ENCODE measurements at places on chromosomes 6 and 20.

DNA sequence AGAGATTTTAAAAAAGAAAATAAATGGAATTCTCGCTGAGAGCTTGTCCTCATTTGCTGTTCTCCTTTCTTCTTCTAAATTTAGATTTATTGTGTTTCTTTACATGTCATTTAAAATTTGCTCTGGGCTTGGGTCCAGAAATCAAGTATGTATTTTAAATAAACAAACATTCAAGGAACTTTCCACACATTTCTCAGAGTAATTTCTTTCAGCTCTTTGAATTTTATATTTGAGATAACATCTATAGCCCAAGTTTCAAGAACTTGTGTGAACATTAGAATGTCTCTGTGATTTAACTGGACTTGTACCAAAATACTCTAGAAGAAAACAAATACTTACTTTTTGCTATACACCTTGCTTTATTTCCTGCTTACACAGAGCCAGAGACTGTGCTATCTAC, 192.3 kb downstream of the TMEM200A start:
- DNase-seq, result no peak

DNA sequence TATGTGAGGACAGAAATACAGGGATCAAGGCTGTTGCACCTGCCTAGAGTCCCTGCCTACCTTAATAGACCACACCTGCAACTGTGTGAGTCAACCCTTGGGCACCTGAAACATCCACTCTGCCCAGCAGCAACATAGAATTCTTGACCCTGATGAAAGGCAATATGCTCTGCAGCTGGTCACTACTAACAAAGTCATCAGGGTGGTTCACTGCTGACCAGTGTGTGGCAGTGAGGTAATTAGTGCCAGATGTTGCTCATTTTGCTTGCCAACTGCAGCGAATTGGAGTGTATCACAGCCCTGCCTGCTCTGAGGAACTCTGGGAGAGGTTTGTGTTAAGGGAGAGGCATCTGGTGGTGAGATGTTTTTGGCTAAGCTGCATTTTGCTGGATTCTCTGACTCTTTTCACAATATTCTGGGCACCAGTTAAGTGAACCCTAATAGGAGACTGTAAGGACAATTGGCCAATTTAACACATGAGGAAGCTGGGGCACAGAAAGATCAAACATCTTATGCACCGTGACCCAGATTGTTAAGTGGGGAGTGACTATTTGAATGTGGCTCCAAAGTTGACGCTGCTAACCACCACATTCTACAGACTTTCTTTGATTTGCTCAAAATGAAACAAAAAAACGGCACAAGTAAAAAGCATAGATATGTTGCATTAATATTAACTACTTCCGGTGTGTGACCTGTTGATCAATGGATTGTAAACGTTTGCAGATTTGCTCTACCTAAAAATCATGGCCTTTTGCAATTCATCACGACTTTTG, 61.9 kb upstream of the OPRM1 start:
- DNase-seq, result no peak

GRCh38 chr6:157677235-157677634, 145.8 kb upstream of the SNX9 start:
- DNase-seq, result no peak

DNA sequence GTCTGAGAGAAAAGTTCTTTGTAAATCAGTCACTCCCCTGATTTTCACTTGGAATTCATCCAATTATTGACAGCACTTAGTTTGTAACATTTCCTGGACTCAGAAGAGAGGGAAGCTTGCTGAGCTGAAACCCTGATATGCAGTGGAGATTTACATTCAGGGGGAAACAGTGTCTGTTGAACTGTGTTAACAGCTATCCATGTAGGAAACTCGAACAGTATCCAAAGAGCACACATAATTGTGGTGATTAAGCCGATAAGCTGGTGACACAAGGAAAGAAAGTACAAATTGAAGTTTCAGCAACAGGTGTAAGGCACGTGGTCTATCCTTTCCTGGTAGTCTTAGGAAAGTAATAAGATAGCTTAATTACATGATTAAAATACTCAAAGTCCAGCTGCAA, 78.1 kb upstream of the FLRT3 start:
- DNase-seq, result no peak

DNA sequence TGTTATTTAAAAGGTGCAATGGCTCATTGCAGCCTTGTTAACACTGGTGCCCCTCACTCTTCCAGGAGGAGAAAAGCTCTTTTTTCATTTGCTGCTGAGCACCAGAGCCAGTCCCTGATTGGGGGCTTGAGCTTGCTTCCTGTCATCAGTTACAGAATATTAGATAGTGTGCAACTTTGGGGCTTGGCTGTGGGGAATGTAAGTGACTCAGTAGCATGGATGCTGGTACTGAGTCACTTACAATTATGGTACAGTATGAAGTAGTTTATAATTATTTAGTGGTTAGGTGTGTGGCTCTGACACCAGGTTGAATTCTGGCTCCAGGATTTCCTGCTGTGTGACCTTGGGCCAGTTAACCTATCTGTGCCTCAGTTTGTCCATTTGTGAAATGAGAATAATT, 37.6 kb downstream of the ANKS1A start:
- no peak for DNase-seq

DNA sequence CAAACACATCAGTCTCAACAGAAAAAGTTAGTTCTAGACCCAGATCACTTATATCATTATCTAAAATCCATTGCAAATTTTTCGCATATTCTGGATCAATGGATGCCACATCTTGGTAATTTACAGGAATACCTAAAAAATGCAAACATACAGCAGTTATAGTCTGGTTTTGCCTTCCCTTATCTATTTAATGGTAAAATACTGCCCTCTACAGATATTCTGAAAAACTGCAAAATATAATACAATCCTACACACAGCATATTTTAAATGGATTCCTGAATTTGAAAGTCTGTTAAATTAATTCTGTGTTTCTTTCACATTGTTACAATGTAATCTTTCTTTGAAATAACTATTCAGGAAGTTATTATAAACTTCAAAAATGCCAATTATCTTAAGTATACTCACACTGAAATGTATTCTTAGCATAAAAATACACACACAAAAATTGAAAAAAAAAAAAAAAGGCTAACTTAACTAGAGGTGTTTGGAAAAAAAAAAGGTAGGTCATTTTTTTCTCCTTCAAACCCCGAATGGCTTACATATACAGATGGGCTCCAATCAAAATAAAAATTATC, 88.4 kb downstream of the HACE1 start:
- peak; percentile 14 for DNase-seq

DNA sequence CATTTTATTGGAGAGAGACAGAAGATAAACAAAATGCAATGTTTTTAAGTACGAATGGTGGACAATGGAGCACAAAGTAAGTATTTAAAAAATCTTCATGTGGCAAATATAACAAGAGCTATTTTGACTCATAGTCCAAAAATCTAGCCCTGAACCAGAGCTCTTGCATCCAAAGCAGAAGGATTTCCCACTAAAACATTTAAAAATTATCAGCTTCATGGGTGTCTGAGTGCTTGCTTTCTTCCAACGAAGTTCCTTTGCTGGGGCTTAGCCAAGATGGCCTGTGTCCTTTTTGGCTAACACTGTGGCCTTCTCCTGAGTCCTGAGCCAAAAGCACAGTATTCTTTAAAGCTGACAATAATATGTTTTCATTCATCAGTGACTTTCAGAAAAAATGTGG, 161.7 kb downstream of the RIMS1 start:
- no peak for DNase-seq

DNA sequence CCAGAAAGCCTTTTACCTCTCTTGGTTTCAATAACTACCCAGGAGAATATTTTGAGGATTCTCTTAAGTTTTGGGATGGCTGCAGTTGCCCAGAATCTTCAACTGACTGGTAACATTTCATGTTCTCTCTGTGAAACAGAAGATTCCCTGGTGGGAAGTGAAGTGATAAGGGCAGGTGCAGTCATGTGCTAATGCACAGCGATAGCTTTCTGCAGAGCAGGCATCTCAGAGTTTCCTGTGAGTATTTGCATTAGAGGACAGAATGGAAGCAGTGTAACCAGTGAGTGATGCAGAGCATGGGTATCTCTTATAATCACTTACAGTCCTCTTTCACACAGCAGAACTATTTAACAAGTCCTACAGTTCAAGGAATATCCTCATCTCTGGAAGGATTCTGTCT, 76.1 kb downstream of the HCRTR2 start:
- DNase-seq, result no peak

GRCh38 chr6:41037107-41037900, 1.7 kb downstream of the UNC5CL start:
- DNase-seq, result no peak

- no peak for DNase-seq
Observed at GRCh38 chr6:52617087-52617486, 40.2 kb upstream of the TRAM2 start.

- peak; percentile 42 for DNase-seq
Observed at GRCh38 chr6:4973982-4974745, 29.7 kb downstream of the RPP40 start.

DNA sequence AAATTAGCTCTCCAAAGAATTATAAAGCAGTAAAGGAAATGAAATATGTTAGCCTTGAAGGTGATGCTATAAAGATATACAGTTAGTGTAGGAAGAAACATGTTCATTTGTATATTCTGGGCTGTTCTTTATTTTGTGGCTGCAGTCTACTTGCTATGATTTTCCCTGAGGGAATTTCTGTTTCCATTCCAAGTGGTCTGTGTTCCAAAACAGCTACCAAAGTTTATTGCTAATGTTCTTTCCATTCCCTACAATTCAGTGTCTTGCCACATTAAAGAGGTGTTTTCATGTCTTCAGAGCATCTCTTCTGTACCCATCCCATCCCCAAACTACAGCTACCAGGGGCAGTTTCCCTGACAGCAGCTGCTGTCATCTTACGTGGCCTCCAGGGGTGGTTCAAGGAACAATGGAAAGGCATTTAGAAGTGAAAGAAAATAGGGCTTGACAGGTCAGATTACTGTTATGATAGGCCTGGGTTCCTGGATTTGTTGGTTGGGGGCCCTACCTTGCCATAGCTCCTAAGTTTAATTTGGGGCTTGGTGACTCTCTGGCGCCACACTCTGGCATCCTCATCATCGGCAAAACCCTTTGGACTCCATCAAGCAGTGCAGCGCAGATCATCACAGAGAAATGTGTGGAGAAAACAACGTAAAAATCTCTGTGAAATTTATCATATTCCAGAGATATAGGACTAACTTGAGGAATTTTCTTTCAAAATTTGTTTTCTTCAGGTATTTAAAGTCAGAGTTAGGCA, 33.8 kb upstream of the AIG1 start:
- peak; percentile 39 for DNase-seq

DNA sequence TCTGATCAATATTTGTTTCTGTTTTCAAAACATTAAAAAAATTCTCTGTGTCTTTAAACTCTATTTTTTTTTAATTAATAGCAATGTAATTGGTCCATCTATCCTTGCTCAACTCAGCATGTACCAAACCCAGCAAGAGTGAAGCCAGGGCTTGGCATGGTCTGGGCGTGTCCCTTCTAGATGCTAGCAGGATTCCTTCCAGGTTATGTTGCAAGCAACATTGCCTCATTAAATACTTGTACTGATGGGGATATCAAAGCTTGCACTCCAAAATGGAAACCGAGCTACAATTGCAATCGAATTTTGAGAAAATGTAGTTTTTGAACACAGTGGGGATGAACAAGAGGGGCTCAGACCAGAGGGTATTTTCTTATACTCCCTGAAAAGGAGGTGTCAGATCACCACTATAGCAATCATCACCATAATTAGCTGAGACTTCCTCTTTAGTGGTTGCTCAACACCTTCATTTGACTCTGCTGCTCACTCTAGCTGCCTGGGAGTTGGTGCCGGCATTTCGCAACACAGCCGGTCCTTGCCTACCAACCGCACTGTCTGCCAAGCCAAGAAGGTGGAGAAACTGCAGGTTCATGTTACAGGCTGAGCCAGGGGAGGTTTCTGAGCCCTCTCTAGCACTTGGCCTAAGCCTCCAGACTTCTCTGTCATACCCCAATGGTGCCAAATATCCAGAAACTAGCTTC, 67.8 kb upstream of the RALGAPA2 start:
- DNase-seq, result no peak

DNA sequence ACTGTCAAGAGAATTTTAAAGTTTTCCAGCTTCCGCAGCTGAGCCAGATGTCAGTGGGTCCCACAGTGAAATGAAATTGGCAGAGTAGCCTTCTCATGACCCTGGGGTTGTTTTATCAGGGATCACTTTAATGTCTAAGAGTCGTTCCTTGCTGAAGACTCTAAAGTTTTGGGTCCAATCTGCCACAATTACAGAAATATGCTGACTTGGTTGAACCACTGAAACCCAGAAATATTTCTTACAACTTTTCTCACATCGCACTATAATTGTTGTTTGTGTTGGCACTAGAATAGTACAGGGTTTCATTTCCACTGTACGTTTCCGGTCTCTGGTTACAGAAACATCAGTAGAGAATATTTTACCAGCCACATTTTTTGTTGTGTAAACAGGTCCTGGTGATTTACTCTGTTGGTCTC, 109.0 kb downstream of the HMGCLL1 start:
- no peak for DNase-seq

DNA sequence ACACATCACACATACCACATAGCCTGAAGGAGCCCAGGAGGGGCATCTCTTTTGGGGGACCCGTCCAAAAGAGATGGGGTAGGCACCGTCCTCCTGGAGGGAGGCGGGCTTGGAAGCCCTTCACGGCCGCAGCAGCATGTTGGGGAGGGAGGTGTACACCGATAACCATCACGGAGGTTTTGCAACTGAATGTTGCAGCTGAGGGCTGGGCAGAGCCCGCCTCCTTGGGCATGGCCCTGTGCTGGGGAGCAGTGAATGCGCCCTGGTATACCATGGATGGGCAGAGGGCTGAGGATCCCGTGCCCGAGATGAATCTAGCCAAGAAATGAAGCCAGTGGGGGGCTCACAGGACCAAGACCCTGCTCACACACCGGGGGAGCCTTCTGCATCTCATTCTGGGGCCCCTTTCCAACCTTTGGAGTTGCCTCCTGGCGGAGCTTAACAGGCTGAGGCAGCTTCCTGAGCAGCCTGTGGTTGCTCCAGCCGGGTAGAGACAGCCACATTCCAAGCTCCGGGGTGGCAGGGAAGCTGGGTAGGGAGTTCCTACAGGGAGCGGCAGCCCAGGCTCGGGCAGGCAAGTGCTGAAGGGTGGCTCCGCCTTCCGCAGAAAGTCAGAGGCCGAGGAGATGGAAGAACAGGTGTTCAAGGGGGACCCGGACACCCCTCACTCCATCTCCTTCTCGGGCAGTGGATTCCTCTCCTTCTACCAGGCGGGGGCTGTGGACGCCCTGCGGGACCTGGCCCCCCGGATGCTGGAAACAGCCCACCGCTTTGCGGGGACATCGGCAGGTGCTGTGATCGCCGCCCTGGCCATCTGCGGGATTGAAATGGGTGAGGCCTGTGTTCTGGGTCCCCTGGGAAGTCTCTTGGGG, at the start of gene PNPLA1:
Gene PNPLA1, plus strand, starts transcription at position 227 of the 872 bp plus-strand sequence. Its CDS starts 400 bp downstream, at position 627.
- no peak for DNase-seq

GRCh38 chr20:32452776-32453466, 94.8 kb downstream of the ASXL1 start:
- DNase-seq, result no peak

- DNase-seq, result no peak
Observed at GRCh38 chr6:12163149-12163548, 127.0 kb upstream of the EDN1 start.

DNA sequence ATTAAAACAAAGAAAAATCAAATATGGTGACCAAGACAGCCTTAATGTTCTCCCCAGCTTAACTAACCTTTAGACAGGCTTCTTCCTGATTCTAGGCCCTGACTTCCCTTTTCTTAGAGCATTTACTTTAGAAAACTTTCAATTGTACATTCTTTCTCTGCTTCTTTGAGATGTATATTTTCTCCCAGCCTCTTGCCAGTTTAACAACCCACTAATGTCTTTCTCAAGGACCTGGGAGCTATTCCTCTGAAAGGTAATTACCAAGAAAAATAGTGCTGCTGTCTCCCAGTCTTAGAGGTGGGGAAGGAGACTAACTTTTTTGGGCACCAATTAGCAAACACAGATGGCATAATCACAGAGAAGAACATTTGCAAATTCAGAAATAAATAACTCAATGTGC, 62.8 kb upstream of the KCNQ5 start:
- no peak for DNase-seq
